A549 (cell line): ENCODE measurements at places on chromosomes 6 and 20.
A peak's percentile ranks its signal among the peaks of the same experiment; 100 is the strongest.

- DNase-seq, result no peak
Measured at GRCh38 chr6:156839129-156839528, 62.0 kb downstream of the ARID1B start.

DNA sequence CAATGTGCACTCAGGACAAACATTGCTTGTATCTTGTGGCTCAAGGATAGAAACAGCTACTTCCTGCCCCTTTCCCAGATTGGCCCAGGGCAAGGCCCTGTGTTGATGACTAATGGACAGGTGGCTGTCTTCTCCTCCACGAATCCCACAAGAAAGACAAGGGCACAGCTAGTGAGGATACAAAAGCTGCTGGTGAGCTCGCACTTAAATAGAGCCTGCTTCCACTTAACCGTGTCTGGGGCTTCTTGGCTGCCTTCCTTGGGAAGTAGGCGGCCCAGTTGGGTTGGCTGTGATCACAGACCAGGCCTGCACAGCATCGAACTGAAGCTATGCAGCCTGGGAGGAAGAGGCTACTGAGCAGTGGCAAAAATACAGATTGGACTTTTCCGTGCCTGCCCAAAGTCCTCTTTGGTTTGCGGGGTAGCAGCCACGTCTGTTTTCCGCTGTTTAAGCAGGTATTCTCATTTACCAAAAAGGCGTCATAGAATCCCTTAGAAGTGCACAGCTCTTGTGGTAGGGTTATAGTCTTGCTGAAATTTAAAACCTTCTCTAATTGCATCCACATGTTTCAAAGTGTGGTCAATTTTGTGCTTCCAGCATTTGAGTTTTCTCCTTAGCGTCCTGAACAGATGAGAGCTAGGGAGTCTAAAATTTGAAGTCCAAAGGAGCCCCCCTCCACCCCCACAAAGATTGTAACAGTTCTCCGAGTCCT, 23.0 kb upstream of the NAA20 start:
- DNase-seq, result peak; percentile 57

DNA sequence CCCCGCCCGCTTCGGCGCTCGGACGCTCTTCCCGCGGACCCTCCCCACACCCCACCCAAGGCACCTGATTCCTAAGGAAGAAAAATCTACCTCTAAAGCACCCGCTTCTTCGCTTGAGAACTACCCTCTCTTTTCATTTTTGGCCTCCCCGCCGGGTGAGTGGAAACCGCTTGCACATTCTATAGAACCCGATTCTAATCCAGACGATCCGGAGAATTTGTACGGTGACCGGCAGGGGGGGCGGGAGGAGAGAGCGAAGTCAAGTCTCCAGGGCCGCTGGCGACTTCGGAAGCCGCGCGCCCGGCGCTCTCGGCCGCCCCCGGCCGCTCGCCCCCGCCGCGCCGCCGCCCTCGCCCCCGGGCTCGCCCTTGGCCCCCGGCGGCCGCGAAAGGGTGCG, at the start of gene RBM24:
Gene RBM24 (plus strand): TSS at position 262 of the 397 bp plus-strand sequence. CDS start 221 bp downstream, outside the sequence.
- peak; percentile 82 for DNase-seq

DNA sequence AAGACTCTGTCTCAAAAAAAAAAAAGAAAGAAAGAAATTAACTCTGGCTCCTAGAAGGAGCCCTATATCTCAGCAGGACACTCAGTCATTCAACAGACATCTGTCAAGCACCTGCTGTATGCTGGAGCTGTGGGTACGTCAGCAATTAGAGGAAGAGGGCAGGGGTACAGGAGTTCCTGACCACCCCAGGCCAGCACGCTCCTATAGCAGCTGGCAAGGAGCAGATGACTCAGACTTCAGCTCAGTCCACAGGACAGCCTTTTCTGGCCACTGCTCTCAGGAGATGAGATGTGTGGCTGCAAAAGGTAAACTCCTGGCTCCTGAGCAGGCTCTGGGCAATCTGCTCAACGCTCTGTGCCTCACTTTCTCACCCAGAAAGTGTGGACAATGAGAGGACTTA, 1.7 kb upstream of the RTEL1 start:
- no peak for DNase-seq
